ENCODE measurements at places on chromosomes 6 and 20. TPM values are rescaled to one million over a fixed set of nuclear protein-coding genes. Genes with fewer than 3 reads are reported as not detected.
A peak's percentile ranks its signal among the peaks of the same experiment; 100 is the strongest.

NHSL1 gene
- total RNA-seq = 63.7 TPM

C6orf132 gene
- total RNA-seq = 13.5 TPM

DNA sequence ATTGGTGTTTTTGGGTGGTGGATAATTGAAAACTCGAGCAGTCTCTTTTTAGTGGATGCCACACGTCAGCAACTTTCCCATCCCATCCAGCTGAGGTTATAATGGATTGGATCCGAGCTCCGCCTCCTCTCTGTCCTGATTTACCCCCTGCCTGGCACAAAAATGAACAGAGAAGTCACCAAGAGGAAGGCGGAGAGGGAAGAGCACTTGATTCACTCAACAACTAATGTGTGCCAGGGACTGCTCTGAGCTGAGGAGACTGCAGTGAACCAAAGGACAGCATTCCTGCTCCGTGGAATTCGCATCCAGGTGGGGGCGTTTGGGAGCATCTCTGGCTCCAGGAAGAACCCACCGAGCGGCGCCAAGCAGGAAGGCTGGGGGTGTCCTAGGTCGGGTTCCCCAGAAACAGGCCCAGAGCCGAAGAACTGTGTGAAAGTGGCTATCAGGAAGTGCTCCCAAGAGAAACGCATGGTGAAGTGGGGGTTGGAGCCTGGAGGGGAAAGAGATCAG, 95.8 kb upstream of the NAA20 start:
- H3K27me3 ChIP-seq = no peaks in the 10 kb centered on the region
- peak overlapping the region; percentile 65 for H3K27ac ChIP-seq
- no peak overlapping the region for H3K4me3 ChIP-seq
- no peaks in the 10 kb centered on the region for H3K36me3 ChIP-seq
- no peak for DNase-seq
- peaks cover 69% of the 10 kb centered on the region for H3K4me1 ChIP-seq

- H3K27me3 ChIP-seq = no peaks in the 10 kb centered on the region
- no peak overlapping the region for H3K4me3 ChIP-seq
- no peak overlapping the region for H3K27ac ChIP-seq
- no peak for DNase-seq
Measured at GRCh38 chr6:62445521-62445920, 159.5 kb upstream of the KHDRBS2 start.

- peak overlapping the region; percentile 35 for H3K4me3 ChIP-seq
- no peaks in the 10 kb centered on the region for H3K27me3 ChIP-seq
- peak overlapping the region; percentile 61 for H3K27ac ChIP-seq
- DNase-seq = no peak
Measured at GRCh38 chr20:1388741-1389483, 3.9 kb downstream of the FKBP1A start.

HDGFL1 gene
- total RNA-seq = not detected

PRND gene
- total RNA-seq = not detected

GRCh38 chr6:84764332-84765049, at the start of gene TBX18:
TBX18 (minus strand) TSS chr6:84764598; CDS start chr6:84764181, 417 bp downstream.
- H3K4me1 ChIP-seq = peaks cover 18% of the 10 kb centered on the region
- DNase-seq = peak; percentile 61
- H3K27me3 ChIP-seq = peaks cover 99% of the 10 kb centered on the region
- no peaks in the 10 kb centered on the region for H3K36me3 ChIP-seq

ESF1 gene
- total RNA-seq = 12.4 TPM

- H3K36me3 ChIP-seq = no peaks in the 10 kb centered on the region
- H3K27ac ChIP-seq = peak overlapping the region; percentile 61
- peak; percentile 80 for DNase-seq
- H3K4me1 ChIP-seq = no peaks in the 10 kb centered on the region
Measured at GRCh38 chr20:54123587-54124180, 50.1 kb downstream of the CYP24A1 start.

GRCh38 chr6:27771235-27771634, 141.0 kb downstream of the OR2B2 start:
- H3K27me3 ChIP-seq = peaks cover 8% of the 10 kb centered on the region
- H3K4me1 ChIP-seq = peaks cover 10% of the 10 kb centered on the region
